ENCODE measurements at places on chromosomes 12 and 14. TPM values are rescaled to one million over a fixed set of nuclear protein-coding genes. Genes with fewer than 3 reads are reported as not detected.

DNA sequence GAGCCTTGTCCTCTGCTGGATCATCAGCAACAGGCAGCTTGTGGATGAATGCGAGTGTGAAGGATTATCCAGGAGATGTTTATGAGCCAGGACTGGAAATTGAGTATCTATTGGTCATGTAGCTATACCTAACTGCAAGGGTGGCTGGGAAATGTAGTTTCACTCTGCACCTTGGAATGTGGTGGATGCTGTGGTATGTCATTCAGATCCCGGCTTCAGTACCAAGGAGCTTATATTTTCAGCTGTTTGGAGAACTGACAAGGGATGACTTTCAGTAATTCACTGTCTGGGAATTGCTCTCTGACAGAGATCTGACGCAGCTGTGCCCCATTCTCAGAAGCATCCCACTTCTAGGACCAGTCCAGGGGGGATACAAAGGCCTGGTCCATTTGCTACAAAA, 792.3 kb upstream of the NOVA1 start:
- no peak for DNase-seq

DNA sequence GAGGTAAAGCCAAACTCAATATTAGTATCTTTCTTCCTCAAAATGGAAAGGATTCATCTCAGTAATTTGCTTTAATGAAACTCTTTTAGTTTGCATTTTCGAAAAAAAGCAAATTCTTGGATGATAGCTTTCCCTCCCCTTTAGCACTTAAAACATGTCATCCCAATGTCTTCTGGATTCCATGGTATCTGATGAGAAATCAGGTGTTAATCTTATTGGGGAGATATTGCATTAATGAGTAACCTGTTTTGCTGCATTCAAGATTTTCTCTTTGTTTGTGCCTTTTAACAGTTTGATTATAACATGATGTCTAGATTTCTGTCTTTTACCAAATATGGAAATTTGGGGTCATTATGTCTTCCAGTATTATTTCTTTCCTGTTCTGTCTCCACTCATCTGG, 405.1 kb upstream of the FOXG1 start:
- no peak for DNase-seq

GRCh38 chr12:22408610-22409376, 74.3 kb upstream of the ST8SIA1 start:
- DNase-seq, result no peak

DNA sequence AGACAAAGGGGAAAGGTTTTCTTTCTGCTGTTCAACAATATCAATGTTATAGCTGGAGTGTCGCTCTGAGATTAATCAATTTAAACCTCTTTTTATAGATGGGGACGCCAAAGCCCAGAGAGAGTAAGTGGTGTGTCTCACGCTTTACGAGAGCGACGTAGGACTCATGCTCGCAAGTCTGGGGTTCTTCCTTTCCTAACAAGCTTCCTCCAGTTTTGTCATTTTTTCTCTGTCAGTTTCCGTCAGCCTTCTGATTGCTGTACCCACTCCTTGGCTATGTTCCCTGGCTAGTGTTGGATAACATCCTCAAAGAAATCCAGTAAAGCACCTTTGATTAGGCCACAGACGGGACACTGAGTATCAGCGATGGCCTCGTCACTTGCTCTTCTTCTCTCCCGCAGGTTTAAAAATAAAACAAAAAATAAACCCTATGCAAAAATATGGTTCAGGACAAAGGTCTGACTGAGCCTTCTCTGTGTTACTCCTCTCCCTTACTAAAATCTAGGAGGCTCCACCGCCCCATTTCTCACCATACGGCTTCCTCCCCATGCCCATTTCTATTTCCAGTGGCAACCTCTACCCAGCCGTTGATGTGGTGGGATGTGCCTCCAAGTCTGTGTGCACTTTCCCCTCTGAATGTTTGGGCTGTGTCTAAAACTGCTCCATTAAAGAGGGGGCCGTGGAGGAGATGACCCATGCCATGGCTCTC, 172.7 kb upstream of the PARP11 start:
- no peak for DNase-seq

DNA sequence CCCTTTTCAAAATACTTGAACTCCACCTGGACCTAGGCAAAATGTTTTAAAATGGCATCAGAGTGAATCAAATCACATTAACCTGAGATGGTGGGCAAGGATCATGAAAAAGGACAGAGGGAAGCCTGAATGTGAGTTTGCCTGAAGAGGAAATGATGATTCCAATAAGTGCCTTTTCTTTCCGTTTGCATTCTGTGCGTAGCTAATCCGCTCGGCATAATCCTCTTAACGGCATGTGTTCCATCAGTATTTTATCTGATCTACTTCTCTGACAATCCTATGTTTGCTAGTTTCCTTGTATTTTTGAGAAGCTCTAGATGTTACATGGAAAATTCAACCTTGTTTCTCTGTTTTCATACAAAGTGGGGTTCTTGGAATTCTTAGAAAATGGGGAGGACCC, 354.6 kb downstream of the NRXN3 start:
- DNase-seq, result no peak

DNA sequence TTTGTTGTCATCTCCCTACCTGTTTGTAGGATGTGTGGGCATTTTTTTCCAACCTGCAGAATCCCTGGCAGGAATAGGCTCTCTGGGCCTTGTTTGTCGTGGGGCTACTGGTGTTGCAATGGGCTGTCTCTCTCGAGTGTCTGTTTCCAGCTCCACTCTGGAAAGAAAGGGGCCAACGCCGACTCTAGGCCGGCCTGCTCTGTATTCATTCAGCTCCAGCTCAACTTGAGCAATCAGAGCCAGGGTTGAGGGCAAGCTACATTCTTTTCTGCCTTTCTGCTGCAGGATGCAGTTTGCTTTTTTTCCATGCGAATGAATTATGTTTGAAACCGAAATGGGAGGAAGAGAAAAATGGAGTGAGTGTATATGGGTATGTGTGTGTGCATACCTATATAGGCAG, 2.3 kb downstream of the JDP2 start:
- DNase-seq, result no peak

DNA sequence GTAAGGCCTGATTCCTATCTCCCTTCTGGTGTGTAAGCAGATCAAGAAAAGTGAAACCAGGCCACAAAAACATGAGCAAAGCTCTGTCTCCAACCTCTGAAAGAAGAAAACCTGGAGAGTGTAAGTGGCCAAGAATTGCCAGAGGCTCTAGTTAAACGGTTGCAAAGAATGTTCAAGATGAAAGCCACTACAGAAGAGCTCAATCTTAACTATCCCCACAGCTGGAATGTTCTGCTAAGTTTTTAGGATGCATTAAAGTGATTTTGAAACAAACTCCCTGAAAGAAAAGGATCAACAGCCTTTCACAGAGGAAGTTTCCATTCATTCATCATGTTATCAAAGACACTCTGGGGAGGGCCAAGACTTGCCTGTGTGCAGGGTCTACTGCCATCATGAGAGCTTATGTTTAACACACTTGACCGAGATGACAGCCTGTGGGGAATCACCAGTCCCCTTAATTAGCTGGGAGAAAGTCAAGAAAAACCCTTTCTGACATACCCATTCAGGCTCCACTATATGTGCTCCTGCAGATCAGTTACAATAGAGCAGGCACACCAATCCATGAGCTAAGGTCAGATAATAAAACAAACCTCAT, 128.0 kb upstream of the OVCH1 start:
- DNase-seq, result no peak

- no peak for DNase-seq
These were observed 240.3 kb upstream of the TMPO start for GRCh38 chr12:98275131-98275475.

GRCh38 chr14:69573831-69574262, 824 bp downstream of the CCDC177 start:
- DNase-seq, result no peak

DNA sequence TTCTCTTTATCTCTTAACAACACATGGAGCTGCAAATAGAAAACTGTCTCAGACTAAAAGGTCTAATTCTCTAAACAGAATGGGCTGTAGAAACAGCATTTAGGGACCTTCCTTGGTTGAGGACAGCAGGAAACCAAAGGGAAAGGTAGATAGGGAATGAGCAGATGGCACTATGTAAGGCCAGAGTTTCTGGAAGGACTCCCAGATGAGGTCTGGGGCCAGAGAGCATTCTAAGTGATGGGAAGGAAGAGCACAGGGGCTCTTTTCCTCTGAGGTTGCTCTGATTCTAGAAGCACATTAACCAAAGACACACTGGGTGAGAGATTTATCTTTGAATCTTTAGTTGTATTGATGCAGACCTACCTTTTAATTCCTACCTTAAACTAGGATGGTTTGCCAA, 79.4 kb downstream of the TPH2 start:
- no peak for DNase-seq

- DNase-seq, result no peak
These were observed 355.3 kb upstream of the FKBP4 start for GRCh38 chr12:2439332-2440100.

Gene SOCS4
- total RNA-seq, result 18.6 TPM

Gene KRT4
- total RNA-seq, result not detected

GRCh38 chr14:68730811-68731425, 61.9 kb downstream of the ZFP36L1 start:
- no peak for DNase-seq

- no peak for DNase-seq
These were observed 46.2 kb upstream of the GSC start for GRCh38 chr14:94816113-94816512.

- DNase-seq, result no peak
These were observed 6.5 kb upstream of the WASHC4 start for GRCh38 chr12:105100998-105101397.

Data from kidney epithelial cell (primary cell).